ENCODE measurements at places on chromosomes 2 and 18.

DNA sequence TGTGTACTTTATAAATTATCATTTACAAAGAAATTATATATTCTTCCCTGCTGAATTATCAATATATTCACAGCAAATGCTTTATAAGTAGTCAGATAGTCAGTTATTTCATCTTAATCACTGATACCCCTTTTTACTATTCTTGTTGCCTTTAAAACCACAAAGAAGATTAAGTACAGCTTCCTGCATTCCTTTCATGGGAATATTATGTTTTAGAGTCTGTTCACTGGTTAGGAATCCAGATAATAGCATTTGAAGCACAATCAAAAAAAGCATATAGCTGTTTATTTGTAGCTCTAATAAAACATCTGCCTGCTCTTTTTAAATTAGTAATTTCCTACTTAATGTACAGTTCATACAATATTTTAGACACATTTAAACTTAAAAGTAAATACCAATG lies 508.9 kb downstream of the FBXO15 start:
- no peak for DNase-seq

GRCh38 chr2:236867441-236868260 lies 218.0 kb upstream of the COPS8 start:
- DNase-seq, result no peak

DNA sequence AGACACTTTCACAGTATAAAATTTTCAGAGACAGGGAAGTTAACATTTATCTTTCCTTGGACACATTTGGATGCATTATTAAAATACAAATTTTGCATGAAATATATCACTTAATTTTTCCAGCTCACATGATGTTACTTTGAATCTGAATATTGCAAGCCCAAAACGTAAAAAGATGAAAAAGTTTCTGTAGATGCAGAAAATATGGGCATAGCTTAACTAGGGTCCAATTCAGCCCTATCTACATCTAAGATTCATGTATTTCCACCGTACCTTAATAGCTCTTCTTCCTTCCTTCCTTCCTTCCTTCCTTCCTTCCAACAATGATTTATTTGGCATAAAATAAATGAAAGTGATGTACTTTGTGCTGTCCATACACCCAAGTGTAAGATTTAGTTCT lies 1084.6 kb upstream of the TMEFF2 start:
- no peak for DNase-seq

GRCh38 chr2:61410185-61410584 lies 60.7 kb downstream of the USP34 start:
- no peak for DNase-seq

DNA sequence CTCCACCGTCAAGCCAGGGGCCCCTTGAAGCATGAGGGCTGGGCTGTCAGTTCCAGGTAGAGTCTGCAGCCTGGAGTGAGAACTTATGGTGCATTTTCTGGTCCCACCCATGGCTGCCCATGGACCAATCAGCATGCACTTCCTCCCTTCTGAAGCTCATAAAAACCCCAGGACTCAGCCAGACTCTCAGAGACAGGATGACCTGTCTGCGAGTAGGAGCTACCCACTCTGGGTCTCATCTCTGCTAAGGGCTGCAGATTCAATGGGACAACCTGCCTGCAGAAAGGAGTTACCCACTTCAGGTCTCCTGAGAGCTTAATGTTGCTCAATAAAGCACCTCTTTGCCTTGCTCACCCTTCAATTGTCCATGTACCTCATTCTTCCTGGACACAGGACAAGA lies 9.4 kb upstream of the DUSP19 start:
- DNase-seq, result no peak

DNA sequence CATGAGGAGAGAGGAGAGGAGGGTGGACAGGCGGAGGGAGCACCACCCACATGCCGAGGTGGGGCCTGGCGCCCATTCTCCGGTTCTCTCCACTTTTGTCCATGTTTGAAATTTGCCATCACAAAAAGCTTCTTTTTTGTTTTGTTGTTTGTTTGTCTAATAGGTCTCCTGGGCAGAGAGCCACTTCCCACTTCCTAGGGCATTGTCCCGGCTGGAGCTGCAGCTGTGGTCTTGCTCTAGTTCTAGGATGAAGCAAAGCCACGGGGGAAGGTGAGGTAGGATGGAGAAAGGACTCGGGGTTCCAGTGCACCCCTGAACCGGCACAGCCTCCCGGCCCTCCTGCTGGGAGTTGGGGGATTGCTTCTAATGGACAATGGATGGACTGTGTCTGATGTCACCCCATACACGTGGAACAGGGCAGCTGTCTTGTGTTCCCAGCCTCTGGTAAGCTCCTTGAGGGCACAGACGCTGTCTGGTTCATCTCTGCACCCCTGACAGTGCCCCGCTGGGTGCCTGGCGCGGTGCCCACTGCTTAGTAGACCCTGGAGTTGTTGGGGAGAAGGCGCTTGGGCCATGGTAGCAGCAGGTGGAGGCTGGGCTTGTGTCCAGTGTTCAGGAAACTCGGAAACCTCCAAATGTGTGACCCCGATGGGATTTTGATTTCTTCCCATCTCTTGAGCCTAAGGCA lies 278.4 kb downstream of the NDUFA10 start:
- no peak for DNase-seq

- DNase-seq, result no peak
Observed at GRCh38 chr2:234752966-234753365, 198.9 kb upstream of the SH3BP4 start.

- no peak for DNase-seq
Observed at GRCh38 chr2:8661736-8662135, 20.1 kb upstream of the ID2 start.

DNA sequence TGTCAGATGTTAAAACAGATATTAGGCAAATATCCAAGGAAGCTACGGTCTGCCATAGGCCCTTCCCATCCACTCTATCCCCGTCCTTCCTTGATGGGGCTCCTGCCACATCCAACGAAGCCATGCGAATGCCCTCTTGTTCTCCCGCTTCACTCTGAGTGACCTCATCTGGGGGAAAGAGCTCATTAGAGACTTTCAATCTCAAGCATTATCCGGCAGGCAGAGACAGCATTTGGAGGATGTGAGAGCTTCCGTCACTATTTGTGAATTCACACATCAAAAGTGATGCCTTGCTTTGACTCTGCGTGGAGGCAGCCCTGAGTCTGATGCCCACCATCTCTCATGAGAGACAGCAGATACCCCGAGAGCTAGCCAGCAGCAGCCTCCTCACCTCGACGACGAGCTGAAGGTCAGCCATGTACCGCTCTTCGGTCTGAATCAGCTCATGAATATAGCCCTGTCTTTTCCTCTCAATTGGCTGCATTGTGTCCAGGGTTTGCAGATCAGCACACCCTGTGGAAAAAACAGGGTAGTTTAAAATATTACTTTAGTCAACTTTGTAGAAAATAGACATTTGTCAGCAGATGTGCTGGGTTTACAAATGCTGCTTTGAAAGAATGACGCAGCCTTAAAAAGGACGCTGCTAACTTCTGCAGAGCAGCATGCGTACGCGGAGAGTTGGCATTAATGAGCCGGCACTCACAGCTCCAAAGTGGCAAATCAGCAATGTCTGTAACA lies 45.9 kb downstream of the FAM228A start:
- DNase-seq, result no peak

- DNase-seq, result no peak
Observed at GRCh38 chr2:232139171-232139594, 177.7 kb downstream of the DIS3L2 start.

GRCh38 chr2:230636684-230637271 lies 75.9 kb upstream of the CAB39 start:
- DNase-seq, result no peak

- no peak for DNase-seq
Observed at GRCh38 chr2:49619804-49620203, 465.5 kb upstream of the FSHR start.

DNA sequence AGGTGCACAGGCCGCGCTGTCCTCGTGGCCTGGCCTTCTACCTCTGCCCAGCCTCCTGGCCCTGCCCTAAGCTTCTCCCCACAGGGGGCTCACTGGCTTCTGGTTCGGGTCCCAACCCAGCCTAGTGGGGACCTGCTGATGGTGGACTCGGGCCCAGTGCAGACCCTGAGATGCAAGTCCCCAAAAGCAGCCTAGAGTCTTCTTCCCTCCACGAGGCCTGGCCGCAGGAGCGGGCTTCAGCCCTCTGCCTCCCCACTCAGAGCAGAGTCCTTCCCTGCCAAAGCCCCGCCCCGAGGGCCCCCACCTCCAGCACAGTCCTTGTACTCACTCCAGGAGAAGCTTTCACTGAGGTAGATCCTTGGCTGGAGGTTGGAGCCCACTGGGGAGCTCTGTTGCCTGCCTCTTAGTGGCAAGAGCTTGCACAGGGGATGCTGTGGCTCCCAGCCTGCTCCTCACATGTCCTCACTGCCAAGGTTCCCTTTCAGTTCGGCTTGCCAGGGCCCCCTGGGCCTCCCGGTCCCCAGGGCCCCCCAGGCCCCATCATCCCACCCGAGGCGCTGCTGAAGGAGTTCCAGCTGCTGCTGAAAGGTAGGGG lies 3.6 kb downstream of the ERFE start:
- DNase-seq, result no peak

- no peak for DNase-seq
Observed at GRCh38 chr2:68663371-68664156, 20.2 kb downstream of the PROKR1 start.

Data from caudate nucleus (tissue), 63 donors.